ENCODE measurements at places on chromosomes 13 and 19. TPM values are rescaled to one million over a fixed set of nuclear protein-coding genes. Genes with fewer than 3 reads are reported as not detected.

Gene ITGBL1
- total RNA-seq: not detected

Gene CYP2F1
- not detected for total RNA-seq

Gene LEUTX
- total RNA-seq: not detected

Gene GNA15
- not detected for total RNA-seq

Gene ZNF835
- 0.98 TPM for total RNA-seq

Gene SOX21
- total RNA-seq: not detected

Gene TMEM59L
- 2.0 TPM for total RNA-seq

Gene ZNF610
- not detected for total RNA-seq

Gene ZNF442
- 0.53 TPM for total RNA-seq

Gene PSG2
- total RNA-seq: not detected

Gene HPN
- total RNA-seq: not detected

Gene SIGLEC8
- total RNA-seq: not detected

Gene KLHL1
- total RNA-seq: 0.03 TPM

Gene STOML3
- 0.13 TPM for total RNA-seq

Gene DDX49
- 251 TPM for total RNA-seq

Gene PABPC3
- total RNA-seq: 0.04 TPM

Gene PRTN3
- total RNA-seq: not detected

Gene DNAJC15
- total RNA-seq: 4.5 TPM

Data from A375 (cell line).